ENCODE measurements at places on chromosomes 11 and 22.

DNA sequence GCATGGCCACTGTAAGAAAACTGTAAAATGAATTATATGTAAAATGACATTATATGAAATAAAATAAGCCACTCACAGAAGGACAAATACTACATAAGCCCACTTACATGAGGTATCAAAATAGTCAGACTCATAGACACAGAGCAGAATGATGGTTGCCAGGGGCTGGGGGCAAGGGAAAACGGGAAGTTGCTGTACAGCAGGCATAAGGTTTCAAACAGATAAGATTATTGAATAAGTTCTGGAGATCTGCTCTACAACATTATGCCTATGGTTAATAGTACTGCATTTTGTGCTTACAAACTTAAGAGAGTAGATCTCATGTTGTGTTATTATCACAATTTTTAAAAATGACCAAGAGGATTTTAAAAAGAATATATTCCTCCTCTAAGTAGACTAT, 32.7 kb upstream of the HEPHL1 start:
- ATAC-seq: no peak

DNA sequence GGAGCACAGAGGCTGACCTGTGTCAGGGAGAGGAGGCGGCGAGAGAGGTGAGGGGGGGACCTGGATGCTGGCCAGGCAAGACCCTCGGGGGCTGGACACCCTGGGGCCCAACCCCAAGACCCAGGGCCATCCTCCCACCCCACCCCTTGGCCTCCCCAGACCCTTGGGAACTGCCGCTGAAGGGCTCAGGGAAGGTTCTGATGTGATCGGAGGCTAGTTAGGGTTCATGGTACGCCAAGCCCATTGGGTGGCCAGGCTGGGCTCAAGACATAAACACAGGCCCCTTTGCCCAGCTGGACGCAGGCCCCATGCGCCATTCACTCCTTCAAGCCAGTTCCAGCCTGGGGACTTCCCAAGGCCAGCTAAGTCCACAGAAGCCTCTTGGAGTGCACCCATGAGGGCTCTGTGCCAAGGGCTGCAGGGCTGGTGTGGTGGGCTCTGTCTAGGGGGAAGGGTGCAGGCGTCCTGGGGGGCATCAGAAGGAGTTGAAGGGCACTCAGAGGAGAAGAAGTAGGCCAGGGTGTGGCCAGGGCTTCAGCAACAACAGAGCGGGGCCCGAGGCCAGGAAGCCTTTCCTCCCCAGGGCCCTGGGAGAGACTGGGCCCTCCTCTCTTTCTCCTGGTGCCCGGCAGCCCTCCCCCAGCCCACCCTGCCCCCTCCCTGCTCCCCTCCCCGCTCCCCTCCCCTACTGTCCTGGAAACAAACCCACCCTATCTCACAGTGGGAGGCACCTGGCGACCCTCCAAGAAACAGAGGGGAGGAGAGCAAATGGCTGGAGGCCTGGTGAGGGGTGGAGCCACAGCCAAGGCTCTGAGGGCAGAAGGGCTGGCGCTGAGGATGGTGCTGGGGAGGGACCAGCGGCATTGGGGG, 12.9 kb downstream of the TSPAN32 start:
- peak; percentile 85 for ATAC-seq

DNA sequence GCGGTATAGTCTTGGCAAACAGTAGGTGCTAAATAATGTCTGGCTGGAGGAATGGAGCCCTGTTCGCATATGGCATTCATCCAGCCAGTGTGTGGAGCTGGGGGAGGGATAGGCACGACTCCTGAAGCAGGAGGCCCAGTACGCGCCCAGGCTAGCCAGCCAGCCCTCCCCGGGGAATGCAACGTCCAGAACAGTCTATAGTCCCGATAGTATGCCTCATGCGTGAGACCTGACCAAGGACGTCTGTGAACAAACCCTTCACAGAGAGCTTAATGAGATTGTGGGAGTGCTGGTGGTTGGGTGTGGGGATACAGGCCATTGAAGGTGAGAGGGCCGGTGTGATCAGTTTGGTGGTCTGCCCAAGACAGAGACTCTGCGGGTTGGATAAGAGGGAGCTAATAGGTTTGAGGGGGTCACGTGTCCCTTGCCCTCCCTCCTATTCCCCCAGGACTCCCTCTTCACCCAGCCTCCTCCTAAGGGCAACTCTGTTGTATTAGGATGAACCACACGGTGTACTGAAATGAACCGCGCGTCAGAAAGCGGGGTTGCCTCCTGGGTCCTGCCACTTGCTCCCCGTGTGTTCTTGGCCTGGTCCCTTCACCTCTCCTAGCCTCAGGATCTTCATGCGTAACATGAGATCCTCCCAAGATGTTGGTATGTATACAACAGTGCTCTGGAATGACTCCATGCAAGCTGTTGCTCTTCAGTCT, 987 bp upstream of the GRIK4 start:
- ATAC-seq: peak; percentile 19

DNA sequence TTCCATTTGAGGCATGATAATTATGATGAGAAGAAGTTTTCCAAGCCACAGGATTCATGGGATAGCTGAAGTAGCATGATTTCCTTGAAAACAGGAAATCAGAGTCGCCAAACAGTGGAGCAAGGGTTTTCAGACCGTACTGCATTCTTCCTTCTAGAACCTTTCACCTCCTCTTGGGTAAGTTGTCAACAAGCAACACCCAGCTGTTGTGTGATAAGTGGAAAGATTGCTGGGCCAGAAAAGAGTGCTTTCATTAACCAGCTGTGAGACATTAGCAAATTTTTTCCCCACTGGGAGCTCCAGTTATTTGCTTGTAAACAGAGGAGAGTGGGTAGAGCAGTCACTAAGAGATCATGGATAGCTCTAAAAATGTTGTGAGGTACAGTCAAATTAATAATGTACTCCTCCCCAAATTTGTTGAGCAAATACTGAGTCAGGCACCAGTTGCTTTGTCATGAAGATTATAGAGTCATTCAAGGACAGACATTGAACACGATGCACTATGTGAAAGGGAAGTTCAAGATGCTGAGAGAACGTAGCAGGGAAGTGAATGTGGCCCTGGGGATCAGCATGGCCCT, 11.7 kb upstream of the MPEG1 start:
- no peak for ATAC-seq

DNA sequence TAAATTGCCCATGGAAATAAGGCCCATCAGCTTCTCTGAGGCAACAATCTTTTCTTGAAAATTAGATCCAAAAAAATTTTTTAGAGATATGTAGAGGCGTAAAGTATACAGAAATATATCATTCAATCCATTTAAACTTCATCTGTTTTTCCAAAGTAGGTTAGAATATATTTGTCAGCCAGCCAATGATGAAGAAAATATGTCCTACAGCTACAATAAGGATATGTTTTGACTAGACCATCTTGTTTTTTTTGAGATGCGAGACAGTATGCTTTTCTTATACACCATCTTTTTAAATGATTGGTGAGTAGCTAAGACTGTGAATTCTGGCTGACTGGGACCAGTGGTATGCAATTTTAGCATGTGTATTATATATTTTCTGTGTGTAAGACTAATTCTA, 630.4 kb upstream of the CNTN5 start:
- ATAC-seq: no peak

DNA sequence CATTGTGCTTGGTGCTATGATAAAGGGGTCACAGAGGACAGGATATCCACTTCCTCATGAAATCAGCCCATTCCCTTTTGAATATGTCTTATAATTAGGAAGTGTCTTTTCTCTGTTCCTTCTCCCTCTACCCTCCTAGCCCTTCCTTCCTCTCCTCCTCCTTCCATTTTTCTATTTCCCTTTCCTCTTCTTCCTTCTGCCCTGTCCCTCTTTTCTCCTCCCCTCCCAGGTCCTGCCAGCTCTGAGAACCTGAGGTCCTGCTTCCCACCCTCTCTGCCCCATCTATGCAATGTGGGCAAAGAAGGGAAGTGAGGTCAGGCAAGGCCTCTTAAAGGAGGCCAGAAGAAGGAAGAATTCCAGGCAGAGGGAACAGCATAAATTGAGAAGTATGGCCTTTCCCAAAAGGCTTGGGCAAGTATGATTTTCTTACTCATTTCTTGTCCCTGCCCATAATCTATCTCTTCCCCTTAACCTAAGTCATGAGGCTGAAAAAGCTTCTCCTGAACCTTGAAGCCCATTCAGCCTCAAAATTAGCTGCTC, 7.7 kb upstream of the UBASH3B start:
- ATAC-seq: no peak

DNA sequence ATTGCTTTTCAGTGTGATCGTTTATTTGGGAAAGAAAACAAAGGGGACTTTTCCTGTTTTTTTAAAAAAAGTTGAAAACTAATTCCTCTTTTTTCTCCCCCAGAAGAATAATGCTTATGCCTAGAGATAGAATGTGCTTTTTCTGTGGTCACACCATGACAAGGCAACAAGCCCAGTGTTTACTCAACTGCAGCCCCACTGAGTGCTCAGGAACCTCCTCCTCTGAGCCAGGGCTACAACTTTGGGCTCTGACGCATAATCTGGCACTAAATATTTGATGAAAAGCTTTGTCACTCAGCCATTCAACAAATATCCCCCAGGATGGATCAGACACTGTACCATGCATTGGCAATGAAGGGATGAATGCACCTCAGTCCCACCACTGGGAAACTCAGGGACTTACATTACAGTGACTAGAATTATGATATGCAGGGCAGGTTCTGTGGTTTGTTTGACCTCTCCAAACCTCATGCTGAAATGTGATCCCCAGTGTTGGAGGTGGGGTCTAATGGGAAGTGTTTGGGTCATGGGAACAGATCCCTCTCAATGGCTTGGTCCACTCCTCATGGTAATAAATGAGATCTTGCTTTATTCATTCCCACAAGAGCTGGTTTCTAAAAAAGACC, 155.9 kb downstream of the CCDC34 start:
- no peak for ATAC-seq

DNA sequence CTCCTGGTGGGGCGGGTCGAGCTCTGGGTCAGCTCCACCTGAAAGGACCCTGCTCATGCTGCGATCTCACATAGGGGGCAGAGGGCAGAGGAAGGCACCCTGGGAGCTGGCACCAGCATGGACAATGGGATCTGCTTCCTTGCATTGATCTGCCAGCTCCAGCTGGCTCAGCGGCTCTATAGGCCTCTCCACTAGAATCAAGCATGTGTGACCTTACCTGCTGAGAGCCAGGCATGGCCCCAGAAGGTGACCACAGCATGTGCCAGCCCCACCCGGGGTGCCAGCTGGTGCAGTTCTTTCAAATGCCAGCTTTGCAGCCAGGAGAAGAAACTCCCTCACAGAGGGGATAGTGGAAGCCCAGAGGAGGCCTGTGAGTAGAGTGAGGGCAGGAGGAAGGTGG, 22.0 kb upstream of the KLHL35 start:
- no peak for ATAC-seq

DNA sequence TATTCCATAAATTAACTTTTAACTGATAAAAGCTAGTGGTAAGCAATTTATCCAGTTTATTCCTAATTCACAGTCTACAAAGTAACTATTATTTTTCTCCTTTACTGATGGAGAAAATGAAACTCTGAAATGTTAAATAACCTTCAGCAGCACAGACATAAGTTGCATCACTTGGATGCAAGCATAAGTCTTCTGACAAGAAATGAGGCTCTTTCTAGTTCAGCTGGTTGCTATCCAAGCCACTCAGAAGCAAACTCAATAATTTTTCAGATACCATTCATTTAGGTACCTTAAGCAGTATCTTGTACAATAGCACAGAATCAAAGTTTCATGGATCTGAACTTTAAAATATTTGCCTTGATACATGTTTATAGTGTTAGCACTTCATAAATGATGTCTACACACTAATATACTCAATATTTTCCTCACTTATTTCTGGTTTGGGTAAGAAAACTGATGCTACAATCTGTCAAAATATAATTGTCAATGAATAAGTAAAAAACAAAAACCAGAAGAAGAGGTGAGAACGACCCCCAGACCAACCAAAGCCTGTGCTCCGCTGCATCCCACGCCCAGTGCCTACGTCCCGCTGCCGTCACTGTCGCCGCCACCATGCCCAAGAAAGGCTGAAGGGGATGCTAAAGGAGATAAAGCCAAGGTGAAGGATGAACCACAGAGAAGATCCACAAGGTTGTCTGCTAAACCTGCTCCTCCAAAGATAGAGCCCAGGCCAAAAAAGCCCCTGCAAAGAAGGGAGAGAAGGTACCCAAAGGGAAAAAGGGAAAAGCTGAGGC, 18.1 kb downstream of the FAM168A start:
- no peak for ATAC-seq

DNA sequence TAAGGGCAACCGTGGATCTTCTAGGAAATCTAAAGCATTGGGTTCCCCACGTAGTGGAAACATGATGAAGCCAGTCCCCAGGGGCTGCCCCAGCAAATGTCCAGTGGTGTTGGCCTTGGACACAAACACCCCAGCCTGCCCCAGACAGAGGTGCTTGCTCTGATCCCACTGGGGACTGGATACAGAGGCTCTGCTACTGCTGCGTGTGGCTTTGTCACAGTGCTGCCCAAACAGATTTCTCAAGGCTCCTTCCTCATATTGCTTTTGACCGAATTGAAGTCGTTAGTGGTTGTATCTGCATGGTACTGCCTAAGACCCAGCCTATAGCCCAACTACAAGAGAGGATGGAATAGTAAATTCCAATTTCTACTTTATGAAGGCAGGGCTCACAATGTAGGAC, 40.1 kb upstream of the CD44 start:
- ATAC-seq: peak; percentile 32

DNA sequence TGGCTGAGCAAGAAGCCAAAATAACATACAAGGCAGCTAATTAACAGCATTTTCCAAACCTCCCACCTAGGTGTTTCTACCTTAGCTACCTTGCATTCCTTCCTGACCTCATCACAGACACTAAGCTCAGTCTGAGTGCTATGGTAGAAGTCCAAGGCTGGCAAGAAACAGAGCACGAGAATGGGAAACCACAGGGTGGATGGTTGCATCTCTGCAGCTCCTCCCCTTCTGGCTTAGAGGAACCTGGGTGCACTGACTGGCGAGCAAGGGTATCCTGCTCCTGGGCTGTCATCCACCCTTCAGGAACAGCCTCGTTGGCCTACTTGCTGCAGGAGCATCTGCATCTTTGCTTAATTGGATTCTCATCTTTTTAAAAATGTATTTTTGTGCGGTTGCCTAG, 73.1 kb upstream of the KIRREL3 start:
- no peak for ATAC-seq

DNA sequence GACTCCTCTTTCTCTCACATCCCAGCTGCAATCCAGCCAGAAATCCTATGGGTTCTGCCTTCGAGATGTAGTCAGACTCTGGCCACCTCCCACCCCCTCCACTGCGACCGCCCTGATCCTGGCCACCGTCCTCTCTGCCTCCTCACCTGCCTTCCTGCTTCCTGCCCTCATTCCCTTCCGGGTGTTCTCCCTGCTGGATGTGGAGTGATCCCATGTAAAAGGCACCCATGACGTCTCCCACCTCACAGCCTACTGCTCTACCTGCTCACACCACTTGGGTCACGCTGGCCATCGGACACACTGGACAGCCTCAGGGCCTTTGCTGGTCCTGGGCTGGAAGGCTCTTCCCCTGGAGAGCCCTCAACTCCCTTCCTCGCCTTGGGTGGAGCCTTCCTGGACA, 33.7 kb upstream of the CD5 start:
- ATAC-seq: no peak
